ENCODE measurements at places on chromosomes 16 and 17. TPM values are rescaled to one million over a fixed set of nuclear protein-coding genes. Genes with fewer than 3 reads are reported as not detected.

ACSM2B gene
- total RNA-seq = not detected

TBC1D3I gene
- total RNA-seq = 0.79 TPM

TMEM208 gene
- total RNA-seq = 26.4 TPM

C16orf95 gene
- 22.1 TPM for total RNA-seq

PRSS33 gene
- not detected for total RNA-seq

CD300LB gene
- not detected for total RNA-seq

KCNJ2 gene
- total RNA-seq = 0.57 TPM

PRAC2 gene
- total RNA-seq = not detected

KIF2B gene
- total RNA-seq = not detected

PTGES3L gene
- 0.68 TPM for total RNA-seq

KLHL36 gene
- total RNA-seq = 66.1 TPM

KCNH4 gene
- not detected for total RNA-seq
